AG20443 (cell line): ENCODE measurements at places on chromosomes 2 and 18.

DNA sequence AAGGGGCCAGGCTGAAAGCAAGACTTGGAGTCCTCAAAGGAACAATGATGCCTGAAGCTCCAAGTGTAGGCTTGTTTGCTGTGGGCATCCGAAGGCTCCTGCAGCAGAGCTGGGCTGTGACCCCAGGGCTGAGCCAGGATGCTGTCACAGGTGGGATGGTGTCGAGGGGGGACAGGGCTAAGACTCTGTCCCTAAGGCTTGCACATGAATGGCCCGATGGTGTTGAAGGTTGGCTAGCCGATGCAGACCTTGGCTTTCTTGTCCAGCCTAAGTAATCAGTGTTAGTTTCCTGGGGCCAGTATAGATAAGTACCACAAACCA, 251.0 kb downstream of the NDUFA10 start:
- DNase-seq = no peak

GRCh38 chr2:170512266-170512665, 202.9 kb upstream of the SP5 start:
- DNase-seq = no peak

- DNase-seq = no peak
These were observed 10.2 kb downstream of the MTA3 start for GRCh38 chr2:42578621-42579020.

- peak; percentile 71 for DNase-seq
These were observed 160.2 kb downstream of the GBX2 start for GRCh38 chr2:236008006-236008405.

DNA sequence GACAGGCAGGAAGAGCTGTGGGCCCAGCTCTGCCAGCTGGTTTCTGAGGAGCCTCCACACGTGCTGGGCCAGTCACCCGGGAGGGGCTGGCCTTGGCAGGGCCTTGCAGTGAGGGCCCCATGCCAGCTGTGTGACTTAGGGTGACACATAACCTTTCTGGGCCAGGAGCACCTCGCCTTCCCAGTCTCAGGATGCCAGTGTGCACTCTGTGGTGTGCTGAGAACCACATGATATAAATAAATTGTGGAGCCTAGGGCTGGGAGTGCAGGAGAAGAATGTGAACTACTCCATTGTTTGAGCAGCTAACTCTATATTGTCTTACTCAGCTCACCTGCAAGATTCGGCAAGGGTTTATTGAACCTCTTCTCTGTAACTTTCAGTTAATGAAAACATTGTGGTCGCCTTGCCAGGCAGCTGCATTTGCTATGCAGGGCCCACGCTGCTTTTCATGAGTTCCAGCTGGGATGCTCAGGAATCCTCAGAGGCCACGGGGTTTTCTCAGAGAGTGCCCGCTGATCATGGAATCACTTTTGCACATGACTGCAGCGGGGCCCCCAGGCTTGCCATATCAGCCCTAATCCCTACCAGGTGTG, 222.3 kb downstream of the SH3RF3 start:
- DNase-seq = peak; percentile 90

DNA sequence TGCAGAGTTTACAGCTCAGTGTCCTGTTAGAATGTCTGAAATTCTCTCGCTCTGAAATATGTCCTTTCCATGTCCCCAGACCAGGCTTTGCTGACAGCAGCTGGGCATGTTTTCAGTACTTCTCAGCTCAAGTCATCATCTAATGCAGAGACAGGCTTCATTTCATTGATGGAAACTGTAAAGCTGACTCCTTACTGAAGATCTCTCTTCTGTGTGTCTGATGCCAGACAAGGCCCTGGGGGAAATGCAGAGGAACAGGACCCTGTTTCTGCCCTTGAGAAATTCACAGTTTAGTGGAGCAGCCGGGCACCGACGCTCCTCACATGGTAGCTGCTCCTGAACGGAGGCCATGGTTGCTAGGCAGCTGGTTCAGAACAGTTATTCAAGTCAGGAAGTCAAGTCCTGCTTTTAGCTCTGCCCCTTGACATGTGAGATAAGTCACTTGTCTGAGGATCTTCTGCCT, 24.6 kb upstream of the FZD7 start:
- peak; percentile 55 for DNase-seq
